ENCODE measurements at places on chromosomes 5 and 9. TPM values are rescaled to one million over a fixed set of nuclear protein-coding genes. Genes with fewer than 3 reads are reported as not detected.

GRCh38 chr9:27664121-27664779 lies 91.0 kb upstream of the C9orf72 start:
- DNase-seq: no peak

DNA sequence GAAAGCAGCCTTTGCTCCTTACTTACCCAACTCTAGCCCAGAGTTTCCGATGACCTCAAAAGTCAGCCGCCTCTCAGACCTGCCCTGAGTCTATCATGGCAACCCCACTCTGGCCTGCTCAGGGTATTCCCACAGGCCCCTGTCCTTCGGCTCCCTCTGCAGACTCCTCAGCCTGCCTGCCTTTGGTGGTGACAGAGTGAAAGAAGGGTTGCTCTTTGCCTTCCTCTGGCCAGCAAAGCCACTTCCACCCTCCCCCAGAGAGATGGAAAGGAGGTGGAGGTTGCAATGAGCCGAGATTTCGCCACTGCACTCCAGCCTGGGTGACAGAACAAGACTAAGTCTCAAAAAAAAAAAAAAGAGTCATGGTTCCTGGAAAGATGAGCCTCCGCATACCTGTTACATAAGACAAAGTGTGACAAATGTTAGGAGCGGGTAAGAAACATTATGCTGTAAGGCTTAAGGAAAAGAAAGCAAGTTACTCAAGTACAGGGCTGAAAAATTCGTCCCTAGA lies 2.3 kb upstream of the SMIM33 start:
- no peak for DNase-seq

F2R gene
- 27.4 TPM for total RNA-seq

SHISAL2B gene
- total RNA-seq: not detected

ADAMTS6 gene
- total RNA-seq: 1.2 TPM

- DNase-seq: no peak
Observed at GRCh38 chr9:71073494-71073893, 47.9 kb downstream of the TRPM3 start.

DNA sequence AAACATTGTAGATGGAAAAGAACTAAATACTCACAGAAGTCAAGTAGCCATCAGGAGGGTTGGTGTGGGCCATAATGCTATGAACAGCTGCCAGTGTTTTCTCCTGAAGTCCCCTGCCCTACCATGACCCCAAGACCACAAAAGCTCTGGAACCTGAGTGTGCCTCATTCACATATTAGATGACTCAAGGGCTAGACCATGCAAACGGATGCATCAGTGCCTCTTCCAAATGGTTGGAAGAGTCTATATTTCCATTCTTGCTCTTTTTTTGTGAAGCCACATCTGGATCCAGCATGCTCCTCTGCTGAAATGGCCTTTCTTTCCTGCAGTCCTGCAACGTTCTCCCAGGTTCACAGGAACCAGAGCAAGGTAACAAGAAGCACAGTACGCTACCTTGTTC lies 136.6 kb upstream of the EPB41L4A start:
- DNase-seq: no peak

- no peak for DNase-seq
Observed at GRCh38 chr9:6052293-6052919, 37.0 kb upstream of the RANBP6 start.

TTC1 gene
- 70.7 TPM for total RNA-seq
